Upper lobe of left lung (tissue), 6 donors: ENCODE measurements at places on chromosomes 16 and 17. TPM values are rescaled to one million over a fixed set of nuclear protein-coding genes. Genes with fewer than 3 reads are reported as not detected.

GRCh38 chr16:16861546-16861945 lies 482.6 kb downstream of the NPIPA7 start:
- H3K36me3 ChIP-seq = no peaks in the 10 kb centered on the region
- H3K27me3 ChIP-seq = no peaks in the 10 kb centered on the region
- no peak overlapping the region for H3K27ac ChIP-seq

GRCh38 chr17:76909971-76910760 lies 42.0 kb downstream of the MGAT5B start:
- H3K27me3 ChIP-seq = no peaks in the 10 kb centered on the region
- no peaks in the 10 kb centered on the region for H3K36me3 ChIP-seq
- H3K27ac ChIP-seq = no peak overlapping the region
- peaks cover 4% of the 10 kb centered on the region for H3K4me1 ChIP-seq
- H3K4me3 ChIP-seq = no peak overlapping the region

KRT17 gene
- total RNA-seq = 20.1 TPM

DNA sequence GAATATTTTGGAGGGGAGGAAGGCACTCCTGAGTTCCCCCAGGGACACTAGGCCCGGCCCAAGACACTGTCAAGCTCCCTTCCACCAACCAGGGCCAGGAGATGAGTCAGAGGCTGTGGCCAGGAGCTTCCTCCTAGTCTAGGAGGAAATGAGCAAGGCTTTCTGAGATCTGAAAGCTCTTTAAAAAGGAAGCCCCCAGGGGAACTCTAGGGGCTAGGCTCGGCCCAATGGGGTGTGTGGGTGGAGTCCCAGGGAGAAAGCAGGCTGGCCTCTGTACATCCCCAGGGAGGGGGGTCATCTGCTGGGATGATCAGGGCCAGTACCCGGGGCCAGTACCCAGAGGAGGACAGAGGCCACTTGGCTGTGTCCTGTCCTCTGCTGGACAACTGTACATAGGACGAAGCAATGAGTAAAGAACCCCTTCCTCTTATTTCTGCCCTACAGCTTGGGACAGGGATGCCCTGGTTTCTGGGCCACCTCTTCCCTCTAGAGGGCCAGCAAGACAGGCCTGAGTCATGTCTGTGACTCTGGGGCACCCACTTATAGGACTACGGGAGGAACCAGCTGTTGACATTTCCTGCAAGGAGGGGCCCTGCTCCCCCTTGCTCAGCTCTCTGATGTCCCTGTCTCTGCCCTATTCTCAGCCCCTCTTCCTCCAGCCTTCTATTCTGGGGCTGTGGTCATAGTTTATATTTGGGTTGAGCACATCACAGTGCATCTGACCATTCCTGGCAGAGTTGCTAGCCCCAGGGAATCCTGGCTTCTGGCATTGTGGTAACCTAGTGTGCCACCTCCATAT lies 2.7 kb downstream of the FHOD1 start:
- H3K4me1 ChIP-seq = peaks cover 80% of the 10 kb centered on the region
- peak overlapping the region; percentile 60 for H3K4me3 ChIP-seq
- H3K36me3 ChIP-seq = no peaks in the 10 kb centered on the region

KCNG4 gene
- not detected for total RNA-seq

GRCh38 chr17:8029121-8029520 lies 9.7 kb upstream of the ALOX15B start:
- no peaks in the 10 kb centered on the region for H3K27me3 ChIP-seq
- no peak overlapping the region for H3K4me3 ChIP-seq
- H3K27ac ChIP-seq = no peak overlapping the region
- H3K36me3 ChIP-seq = no peaks in the 10 kb centered on the region
- H3K4me1 ChIP-seq = peaks cover 7% of the 10 kb centered on the region

DNA sequence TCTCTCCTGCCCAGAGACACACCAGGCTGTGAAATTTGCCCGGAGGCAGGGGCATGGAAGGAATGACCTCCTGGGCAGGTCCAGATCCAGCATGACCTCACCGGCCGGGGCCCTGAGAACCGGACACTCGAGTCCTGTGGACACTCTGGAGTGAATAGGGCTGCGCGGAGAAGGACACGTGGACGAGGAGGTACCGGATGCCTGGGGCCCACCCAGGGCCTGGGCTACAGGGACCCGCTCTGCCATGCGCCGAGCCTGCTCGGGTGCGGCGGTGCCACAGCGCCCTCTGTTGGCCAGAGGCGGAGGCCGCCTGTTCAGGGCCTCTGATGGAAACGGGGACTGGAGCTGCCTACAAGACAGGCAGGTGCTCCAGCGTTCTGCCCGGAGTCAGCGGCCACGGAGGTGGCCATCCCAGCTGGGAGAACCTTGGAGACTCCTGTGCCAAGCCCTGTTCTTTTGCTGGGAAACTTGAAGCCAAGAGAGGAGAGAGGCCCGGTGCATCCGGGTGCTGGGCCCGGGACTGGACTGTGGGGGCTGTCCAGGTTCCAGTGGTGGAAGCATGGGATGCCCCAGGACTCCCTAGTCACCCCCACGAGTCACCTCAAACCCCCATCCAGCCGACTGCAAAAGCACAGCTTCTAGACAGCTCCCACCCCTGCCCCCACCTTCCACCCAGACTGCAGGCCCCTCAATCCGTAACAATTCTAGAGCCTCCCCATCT lies 19.3 kb upstream of the NXPH3 start:
- no peak overlapping the region for H3K4me3 ChIP-seq
- peaks cover 6% of the 10 kb centered on the region for H3K4me1 ChIP-seq

ZG16 gene
- total RNA-seq = not detected

ENPP7 gene
- total RNA-seq = not detected

DNA sequence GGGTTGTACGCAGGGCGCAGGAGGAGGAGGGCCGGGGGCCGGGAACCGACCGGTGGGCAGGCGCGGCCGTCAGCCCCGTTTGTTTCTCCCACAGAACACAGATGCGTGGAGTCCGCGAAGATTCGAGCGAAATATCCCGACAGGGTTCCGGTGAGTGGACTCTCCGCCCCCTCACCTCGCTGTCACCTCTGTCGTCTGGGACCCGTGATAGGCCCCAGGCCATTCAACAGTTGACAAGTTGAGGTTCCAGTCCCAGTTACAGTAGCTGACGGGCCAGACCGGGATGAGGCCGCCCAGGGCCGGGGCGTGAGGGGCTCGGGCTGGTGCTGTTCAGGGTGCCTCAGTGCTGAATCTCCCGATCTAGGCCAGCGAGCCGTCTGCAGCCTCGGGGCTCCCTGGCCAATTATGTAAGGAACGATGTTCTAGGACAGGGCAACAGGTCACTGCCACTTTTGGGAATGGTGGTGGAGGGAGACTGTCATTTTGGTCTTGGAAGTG lies 628 bp downstream of the GABARAPL2 start:
- peak; percentile 28 for DNase-seq
- peaks cover 44% of the 10 kb centered on the region for H3K4me1 ChIP-seq
- peak overlapping the region; percentile 82 for H3K27ac ChIP-seq

ABAT gene
- 9.0 TPM for total RNA-seq

DNA sequence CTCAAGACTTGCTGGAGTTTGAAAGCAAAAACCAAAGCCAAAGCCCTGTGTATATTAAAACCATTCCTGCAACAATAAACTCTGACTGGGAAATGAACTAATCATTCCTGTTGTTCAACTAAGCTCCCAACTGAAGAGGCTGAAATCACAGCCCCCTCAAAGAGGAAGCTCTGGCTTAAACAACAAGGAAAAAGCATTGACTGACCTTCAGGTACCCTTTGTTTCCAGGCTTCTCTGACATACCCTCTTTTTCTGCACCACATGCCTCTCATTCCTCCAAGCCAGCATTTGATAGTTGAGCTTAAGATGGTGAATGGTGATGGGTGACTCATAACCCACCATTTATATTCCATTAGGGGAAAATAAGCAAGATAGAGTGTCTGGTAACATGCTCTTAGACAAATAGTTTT lies 470.9 kb upstream of the SOX9 start:
- no peak overlapping the region for H3K27ac ChIP-seq
- no peak overlapping the region for H3K4me3 ChIP-seq
- DNase-seq = no peak
- no peaks in the 10 kb centered on the region for H3K36me3 ChIP-seq
- no peaks in the 10 kb centered on the region for H3K4me1 ChIP-seq

DNA sequence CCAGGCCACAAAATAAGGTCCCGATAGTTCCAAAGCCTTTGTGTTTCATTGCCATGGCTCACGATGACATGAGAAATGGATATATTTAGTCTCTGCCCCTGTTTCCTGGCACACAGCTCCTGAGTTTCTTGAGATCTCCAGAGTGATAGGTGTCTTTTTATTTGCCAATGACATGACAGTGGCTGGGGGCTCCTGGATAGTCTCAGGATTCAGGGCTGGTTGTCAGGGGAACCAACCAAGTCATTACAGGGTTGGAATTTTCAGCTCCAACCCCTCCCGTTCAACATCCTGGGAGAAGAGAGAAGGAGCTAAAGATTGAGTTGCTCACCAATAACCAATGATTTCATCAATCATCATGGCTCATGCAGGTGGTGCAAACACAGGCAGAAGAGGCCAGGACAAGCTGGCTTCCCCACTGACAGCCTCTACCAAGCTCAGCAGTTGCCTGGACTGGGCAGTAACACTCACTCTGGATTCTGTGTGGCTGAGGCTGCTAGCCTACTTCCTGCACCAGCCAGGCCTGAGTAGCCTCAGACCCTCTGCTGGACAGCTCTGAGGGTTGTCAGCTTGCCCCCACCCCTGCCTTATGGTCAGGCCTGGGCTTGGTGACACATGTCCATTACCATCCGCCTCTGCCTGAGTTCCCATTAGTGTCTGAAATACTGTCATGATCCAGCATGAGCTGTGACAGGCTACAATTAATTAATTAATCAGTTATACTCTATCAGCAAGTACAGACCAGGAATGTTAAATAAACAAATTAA lies 534.4 kb upstream of the CDH5 start:
- no peaks in the 10 kb centered on the region for H3K27me3 ChIP-seq
- H3K36me3 ChIP-seq = no peaks in the 10 kb centered on the region
- H3K4me3 ChIP-seq = no peak overlapping the region
- DNase-seq = no peak
- no peaks in the 10 kb centered on the region for H3K4me1 ChIP-seq

SMIM36 gene
- not detected for total RNA-seq

GRCh38 chr17:58416937-58417299 lies 416 bp downstream of the RNF43 start:
- H3K36me3 ChIP-seq = no peaks in the 10 kb centered on the region
- no peak for DNase-seq
- no peaks in the 10 kb centered on the region for H3K27me3 ChIP-seq

- peaks cover 32% of the 10 kb centered on the region for H3K36me3 ChIP-seq
- DNase-seq = no peak
- no peak overlapping the region for H3K4me3 ChIP-seq
- H3K27me3 ChIP-seq = peaks cover 5% of the 10 kb centered on the region
Measured at GRCh38 chr17:2062571-2063183, 7.8 kb downstream of the HIC1 start.

- no peak overlapping the region for H3K27ac ChIP-seq
- no peaks in the 10 kb centered on the region for H3K4me1 ChIP-seq
- H3K4me3 ChIP-seq = no peak overlapping the region
- no peaks in the 10 kb centered on the region for H3K36me3 ChIP-seq
Measured at GRCh38 chr16:55471448-55472097, 7.4 kb upstream of the MMP2 start.

TEKT5 gene
- 2.1 TPM for total RNA-seq

DNA sequence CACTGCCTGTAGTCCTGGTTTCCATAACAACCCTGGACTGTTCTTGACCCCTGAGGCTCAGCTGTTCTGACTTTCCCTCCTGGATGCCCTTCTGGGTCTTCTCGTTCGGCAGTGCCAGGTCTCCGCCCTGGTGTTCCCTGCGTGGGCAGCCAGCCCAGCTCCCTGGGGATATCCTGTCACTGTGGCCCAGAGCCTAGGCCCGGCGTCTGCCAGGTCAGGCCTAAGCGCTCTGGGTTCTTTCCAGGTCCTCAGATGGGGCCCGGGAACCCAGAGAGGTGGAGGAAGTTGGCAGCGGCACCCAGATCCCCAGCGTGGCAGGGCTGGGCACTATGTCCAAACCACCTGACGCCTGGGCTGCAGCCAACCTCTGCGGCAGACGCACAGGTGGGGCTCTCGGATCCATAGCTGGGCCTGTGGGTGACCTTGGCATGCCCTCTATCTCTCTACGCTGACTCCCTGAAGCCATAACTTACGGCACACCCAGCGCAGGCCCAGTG lies 12.5 kb upstream of the ATP2A3 start:
- H3K36me3 ChIP-seq = no peaks in the 10 kb centered on the region
- peak; percentile 90 for DNase-seq

- H3K27me3 ChIP-seq = no peaks in the 10 kb centered on the region
- peak overlapping the region; percentile 39 for H3K27ac ChIP-seq
- DNase-seq = peak; percentile 66
- no peak overlapping the region for H3K4me3 ChIP-seq
- no peaks in the 10 kb centered on the region for H3K36me3 ChIP-seq
Measured at GRCh38 chr17:19546289-19547065, 12.8 kb downstream of the SLC47A1 start.

GRCh38 chr17:1182811-1183170 lies 3.0 kb upstream of the ABR start:
- H3K27me3 ChIP-seq = no peaks in the 10 kb centered on the region
- peaks cover 42% of the 10 kb centered on the region for H3K4me1 ChIP-seq
- H3K4me3 ChIP-seq = no peak overlapping the region
- no peaks in the 10 kb centered on the region for H3K36me3 ChIP-seq
- DNase-seq = no peak
- H3K27ac ChIP-seq = peak overlapping the region; percentile 9

DNA sequence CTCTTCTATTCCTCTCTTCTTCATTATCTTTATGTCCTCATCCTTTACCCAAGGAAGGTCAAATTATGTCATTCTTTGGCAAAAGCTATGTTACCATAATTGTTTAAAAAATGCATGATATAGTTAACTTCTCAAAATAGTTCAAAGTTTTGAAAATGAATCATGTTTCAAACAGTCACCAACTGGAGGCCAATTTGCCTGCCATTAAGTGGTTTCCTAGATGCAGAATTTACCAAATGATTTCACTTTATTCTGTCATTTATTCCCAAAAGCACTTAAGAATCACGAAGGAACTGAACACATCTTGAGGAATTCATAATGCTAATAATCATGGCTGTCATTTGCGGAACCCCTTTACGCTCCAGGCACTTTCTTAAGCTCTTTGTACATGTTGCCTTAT lies 190.9 kb upstream of the CDH11 start:
- H3K4me3 ChIP-seq = no peak overlapping the region
- no peaks in the 10 kb centered on the region for H3K36me3 ChIP-seq
- no peaks in the 10 kb centered on the region for H3K4me1 ChIP-seq
- DNase-seq = no peak
- H3K27me3 ChIP-seq = no peaks in the 10 kb centered on the region

GRCh38 chr16:30459456-30459855 lies 13.1 kb upstream of the ITGAL start:
- H3K4me3 ChIP-seq = no peak overlapping the region
- DNase-seq = no peak
- no peaks in the 10 kb centered on the region for H3K27me3 ChIP-seq
- no peak overlapping the region for H3K27ac ChIP-seq

CDH3 gene
- 12.3 TPM for total RNA-seq

GRCh38 chr17:18258356-18259038 lies at the start of gene FLII:
FLII (minus strand) TSS chr17:18258738; CDS start chr17:18258690, 48 bp downstream.
- H3K4me3 ChIP-seq = peak within 1 kb of the TSS; percentile 100
- peak; percentile 59 for DNase-seq
- H3K27me3 ChIP-seq = no peaks in the 10 kb centered on the region
